ENCODE measurements at places on chromosomes 3 and 15.

DNA sequence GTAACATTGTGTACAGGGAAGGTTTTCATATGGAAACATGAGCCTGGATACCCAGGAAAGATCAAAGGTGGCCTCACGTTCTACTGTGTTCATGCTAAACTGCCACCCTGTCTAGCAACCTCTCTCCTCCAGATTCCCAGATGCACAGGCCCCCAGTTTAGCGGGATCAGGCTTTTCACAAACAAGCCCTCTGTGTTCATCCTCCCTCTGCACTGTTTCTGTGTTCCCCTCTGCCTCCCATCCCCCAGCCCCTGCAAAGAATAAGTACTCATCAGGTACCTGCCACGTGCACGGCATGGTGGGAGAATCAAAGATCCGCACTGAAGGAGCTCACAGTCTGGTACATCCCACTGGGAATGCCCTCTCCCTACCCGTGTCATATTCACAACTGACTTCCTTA is 46.1 kb downstream of the TMEM266 start:
- ATAC-seq, result no peak

DNA sequence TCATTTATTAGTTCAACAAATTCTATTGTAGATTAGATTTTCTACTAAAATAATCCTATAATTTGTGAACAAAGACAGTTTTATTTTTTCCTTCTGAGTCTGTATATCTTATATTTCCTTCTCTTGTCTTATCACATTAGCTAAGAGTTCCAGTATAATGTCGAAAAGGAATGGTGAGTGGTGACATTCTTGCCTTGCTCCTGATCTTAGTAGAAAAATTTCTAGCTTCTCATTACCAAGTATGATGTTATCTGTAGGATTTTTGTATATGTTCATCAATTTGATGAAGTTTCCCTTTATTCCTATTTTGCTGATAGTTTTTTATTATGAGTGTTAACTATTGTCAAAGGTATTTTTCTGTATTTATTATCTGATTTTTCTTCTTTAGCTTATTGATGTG is 756.6 kb upstream of the BCHE start:
- ATAC-seq, result no peak

DNA sequence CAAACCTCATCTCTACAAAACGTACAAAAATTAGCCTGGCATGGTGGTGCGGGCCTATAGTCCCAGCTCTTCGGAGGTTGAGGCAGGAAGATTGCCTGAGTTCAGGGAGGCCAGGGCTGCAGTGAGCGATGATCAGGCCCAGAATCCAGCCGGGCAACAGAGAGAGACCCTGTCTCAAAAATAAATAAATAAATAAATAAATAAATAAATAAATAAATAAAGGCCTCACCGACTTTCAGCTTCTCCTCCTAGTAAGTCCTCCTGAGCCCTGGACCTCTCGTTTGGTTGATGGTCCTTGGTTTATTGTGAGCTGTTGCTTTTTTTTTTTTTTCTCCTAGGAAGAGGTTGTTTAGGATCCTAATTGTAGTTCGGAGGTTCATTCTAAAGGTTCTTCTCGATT is 25.1 kb downstream of the WDR73 start:
- no peak for ATAC-seq

DNA sequence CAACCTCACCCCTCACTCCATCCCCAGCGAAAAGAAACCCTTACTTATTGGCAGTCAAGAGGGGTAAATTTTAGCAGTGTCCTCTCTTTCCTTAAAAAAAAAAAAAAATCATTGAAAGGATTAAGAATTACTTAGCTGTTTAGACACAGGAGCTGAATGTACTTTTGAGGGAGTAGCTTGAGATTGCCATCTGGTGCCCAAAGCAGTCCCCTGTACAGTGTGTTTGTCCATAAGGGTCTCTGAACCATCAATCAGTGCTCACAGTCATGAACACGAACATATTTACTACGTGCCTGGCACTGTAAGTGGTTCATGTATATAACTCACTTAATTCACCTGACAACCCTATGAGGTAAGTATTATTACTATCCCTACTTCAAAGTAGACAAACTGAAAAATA is 463.5 kb downstream of the RAP2B start:
- ATAC-seq, result no peak

DNA sequence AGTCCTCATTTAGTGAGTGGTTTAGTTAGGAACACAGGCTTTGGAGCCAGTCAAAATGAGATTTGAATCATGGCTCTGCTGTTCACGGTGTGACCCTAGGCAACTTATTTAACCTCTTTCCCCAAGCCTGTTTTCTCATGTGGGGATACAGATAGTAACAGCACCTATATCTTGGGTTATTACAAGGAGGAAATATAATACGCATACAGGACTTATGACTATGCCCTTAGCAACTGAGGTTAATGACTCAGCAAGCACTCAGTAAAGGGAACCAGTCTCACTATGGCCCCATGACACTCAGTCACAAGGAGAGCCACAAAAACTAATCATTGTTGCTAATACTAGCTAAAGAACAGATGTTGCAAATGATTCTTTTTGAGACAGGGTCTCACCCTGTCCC is 45.9 kb downstream of the SUMF1 start:
- ATAC-seq, result no peak

- ATAC-seq, result no peak
These were observed 100.7 kb downstream of the ASB7 start for GRCh38 chr15:100703032-100703578.

- no peak for ATAC-seq
These were observed 72.2 kb upstream of the GUCA1C start for GRCh38 chr3:109025896-109026295.

GRCh38 chr15:29935296-29936004 is 113.2 kb upstream of the TJP1 start:
- ATAC-seq, result no peak

- ATAC-seq, result no peak
These were observed 1.6 kb downstream of the NMD3 start for GRCh38 chr3:161222662-161223061.

DNA sequence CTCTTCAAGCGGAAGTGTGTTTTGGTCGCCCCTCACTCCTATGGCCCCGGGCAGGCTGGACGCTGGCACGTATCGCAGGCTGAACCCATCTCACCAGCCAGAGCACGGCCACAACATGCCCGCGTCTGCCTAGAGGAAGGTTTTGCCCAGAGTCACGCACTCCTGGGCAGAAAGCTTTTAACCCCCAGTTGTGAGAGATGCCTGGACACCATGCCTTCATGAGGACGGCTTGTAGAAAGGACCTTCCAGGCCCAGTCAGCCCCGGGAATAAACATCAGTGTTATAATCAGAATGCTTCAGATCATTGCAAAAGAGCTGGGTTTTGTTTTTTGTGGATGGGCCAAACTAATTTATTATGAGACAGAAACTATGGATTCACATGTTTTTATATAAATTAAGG is 16.5 kb downstream of the CYFIP1 start:
- ATAC-seq, result no peak

DNA sequence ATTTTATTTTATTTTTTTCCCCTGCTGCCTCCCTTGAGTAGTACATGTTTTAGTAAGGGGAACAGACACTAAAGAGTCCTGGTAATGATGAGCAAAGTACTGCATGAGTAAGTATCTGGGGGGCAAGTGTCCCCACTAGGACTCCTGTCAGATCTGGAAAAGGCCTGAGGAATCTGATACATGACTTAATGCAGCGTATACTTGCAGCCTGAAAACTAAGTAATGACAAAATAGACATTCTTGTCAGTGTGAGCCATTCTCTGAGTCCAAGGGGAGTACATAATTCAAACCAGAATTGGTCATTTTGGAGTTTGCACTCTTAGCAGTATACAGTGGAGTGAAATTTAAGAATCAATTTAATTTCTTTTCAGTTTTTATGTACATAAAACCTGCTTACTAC is 27.5 kb downstream of the NXPE3 start:
- ATAC-seq, result no peak

GRCh38 chr3:128388932-128389331 is 77.8 kb downstream of the DNAJB8 start:
- no peak for ATAC-seq

- no peak for ATAC-seq
These were observed 92.4 kb downstream of the MB21D2 start for GRCh38 chr3:192825216-192825615.

DNA sequence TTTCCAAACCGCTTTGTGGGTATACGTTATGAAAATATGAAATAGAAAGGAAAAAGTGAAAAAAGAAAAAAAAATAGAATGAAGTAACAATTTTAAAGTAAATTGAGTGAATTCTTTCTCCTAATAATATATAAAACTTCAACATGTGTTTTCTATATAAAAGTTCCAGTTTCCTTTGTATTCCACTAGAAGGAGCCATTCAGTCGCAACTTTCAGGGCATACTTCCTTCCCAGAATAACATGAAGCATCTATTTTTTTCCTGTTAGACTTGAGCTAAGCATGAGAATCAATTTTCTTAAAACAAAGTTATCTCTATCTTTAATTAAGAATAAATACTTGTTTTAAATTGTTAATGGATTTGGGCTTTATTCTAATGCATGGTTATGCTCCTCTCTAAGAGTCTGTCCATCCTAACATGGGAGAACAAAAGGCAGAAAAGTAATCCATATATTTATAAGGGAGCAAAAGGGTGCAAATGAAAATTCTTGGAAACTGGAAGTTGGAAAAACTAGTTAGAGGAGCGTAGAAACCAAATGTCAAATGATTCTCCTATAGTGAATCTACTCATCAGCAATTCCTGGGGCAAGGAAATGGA is 16.0 kb upstream of the VGLL3 start:
- no peak for ATAC-seq

- no peak for ATAC-seq
These were observed 319.2 kb upstream of the LRRFIP2 start for GRCh38 chr3:37493485-37494080.

- ATAC-seq, result no peak
These were observed 55.2 kb downstream of the CMSS1 start for GRCh38 chr3:99872923-99873254.

- ATAC-seq, result peak; percentile 90
These were observed 176.0 kb downstream of the CDIN1 start for GRCh38 chr15:36755341-36756000.

- peak; percentile 58 for ATAC-seq
These were observed 135.0 kb downstream of the CACNA1D start for GRCh38 chr3:53629402-53629723.

DNA sequence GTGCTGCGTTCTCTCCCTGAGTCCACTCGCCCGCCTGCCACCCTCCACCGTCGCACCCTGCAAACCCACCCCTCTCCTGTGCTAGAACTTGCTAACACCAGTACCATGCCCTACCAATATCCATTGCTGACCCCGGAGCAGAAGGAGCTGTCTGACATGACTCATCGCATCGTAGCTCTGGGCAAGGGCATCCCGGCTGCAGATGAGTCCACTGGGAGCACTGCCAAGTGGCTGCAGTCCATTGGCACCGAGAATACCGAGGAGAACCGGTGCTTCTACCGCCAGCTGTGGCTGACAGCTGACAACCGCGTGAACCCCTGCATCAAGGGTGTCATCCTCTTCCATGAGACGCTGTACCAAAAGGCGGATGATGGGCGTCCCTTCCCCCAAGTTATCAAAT is 4.9 kb upstream of the ALAS1 start:
- ATAC-seq, result no peak

GRCh38 chr3:13728487-13728886 is 151.4 kb downstream of the WNT7A start:
- ATAC-seq, result no peak

DNA sequence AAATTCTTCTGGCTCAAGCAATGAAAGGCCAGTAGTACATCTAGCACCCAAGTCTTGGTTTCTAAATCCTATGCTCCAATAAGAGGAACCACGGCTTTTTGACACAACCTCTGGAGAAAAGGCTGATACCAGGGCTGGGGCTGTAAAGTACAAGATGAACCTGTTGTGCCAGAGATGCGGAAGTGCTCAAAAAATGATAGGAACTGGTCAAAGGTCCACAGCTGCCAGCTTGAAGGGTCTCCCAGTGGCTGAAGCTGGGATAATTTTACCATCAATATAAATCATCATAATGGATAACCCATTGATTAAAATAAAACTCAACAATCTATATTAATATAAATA is 558 bp upstream of the NCEH1 start:
- ATAC-seq, result no peak

DNA sequence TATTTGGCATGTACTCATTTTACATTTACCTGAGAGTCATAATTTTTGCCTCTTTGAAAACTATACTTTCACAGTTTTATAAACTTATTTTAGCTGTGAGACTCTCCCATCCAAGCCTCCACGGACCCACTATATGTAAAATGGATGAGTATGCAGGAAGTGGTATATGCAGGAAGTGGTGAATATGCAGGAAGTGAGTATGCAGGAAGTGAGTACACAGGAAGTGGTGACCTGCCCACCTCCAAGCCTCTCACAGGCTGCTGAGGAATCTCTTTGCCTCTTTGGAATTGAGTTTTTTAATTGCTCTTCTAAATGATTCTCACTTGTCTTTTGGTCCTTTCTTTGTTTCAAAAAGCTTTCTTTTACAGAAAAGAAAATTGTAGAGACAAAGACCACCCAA is 85.2 kb downstream of the KBTBD8 start:
- ATAC-seq, result no peak

DNA sequence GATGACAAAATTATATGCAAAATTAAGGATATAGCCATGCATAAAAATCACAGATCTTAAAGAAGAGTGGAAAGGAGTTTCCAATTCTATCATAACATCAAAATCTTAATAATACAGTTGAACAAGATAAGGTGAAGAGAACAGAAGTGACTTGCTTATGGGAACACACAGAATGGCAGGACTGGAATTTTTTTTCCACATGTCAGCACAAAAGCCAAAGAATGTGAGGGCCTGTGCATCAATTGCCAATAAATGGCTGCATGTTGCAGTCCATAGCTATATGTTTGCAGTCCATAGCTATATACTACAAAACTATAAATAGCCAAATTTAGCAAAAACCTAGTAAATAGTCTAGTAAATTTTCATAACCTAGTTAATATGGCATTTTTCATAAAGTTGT is 10.4 kb upstream of the MB21D2 start:
- no peak for ATAC-seq

DNA sequence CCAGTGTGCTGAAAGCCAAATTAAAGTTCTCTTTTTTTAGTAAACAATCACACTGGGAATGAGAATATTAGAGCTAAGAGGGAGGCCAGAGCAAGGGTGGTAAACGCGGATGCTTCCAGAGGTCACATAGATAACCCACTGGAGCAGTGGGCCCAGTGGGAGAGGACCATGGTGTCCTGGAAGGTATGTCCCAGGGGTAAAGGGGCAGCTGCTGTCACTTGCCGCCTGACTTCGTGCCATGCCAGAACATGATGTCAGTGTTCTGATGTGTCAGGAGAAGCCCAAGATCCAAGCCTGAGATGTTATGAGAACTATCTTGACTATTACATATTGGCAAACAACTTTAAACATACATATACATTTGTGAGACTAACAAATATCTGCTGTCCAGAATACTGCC is 211.9 kb upstream of the IL12A start:
- ATAC-seq, result no peak

GRCh38 chr15:90807074-90807785 is 61.2 kb upstream of the FURIN start:
- ATAC-seq, result no peak

GRCh38 chr15:38810686-38811085 is 246.1 kb upstream of the RASGRP1 start:
- ATAC-seq, result no peak

DNA sequence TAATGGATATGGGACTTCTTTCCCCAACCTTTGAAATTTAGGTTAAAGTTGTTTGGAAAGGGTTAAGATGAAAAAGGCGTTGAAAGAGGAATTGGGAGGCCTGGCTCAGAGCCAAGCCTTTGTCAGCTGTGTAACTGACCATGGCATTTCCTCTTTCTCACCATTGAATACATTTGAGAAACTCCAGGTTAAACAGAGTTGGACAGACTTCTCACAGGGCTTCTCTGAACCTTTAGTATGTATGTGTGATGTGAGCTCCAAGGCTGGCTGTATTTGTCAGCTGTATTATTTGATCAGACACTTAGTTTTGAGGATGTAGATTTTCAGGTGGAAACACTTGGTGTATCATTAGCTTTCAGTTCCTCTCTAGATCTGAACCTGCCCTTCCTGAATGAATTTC is 136.4 kb upstream of the GOLGA6L4 start:
- no peak for ATAC-seq

Measured in motor neuron (in vitro differentiated cells).